ENCODE measurements at places on chromosomes 11 and 22.
A peak's percentile ranks its signal among the peaks of the same experiment; 100 is the strongest.

- ATAC-seq = peak; percentile 26
Measured at GRCh38 chr22:17085277-17086181, 729 bp downstream of the IL17RA start.

DNA sequence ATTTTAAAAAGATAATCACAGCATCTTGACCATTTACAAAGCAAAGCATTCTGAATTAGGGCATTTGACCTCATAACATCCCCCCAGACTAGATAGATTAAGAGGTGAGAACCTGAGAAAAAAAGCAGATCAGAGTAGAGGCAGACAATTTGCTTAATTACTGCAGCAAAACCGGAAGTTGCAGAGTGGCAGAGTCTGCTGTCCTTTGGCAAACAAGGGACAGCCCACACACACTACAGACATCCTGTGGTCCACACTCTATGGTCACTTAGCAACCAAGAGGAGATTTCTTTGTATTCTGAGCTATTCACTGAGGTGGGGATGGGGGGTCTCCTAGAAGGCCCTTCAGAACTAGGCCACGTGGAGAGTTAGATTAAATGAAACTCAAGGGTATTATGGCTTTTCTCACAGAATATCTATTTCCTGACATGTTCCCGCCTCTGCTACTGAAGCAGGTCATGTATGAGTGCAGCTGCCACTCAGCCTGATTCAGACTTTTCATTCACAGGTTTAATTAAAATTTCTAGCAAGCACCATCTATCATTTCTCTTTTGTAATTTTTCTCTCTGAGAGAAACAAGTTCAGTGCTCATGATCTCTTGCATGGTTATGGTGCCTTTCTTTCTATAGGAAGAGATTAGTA, 48.5 kb downstream of the SVIP start:
- peak; percentile 38 for ATAC-seq

- ATAC-seq = no peak
Measured at GRCh38 chr11:6637871-6638270, 17.7 kb downstream of the DCHS1 start.

- ATAC-seq = no peak
Measured at GRCh38 chr11:121274332-121274991, 18.1 kb upstream of the SC5D start.

DNA sequence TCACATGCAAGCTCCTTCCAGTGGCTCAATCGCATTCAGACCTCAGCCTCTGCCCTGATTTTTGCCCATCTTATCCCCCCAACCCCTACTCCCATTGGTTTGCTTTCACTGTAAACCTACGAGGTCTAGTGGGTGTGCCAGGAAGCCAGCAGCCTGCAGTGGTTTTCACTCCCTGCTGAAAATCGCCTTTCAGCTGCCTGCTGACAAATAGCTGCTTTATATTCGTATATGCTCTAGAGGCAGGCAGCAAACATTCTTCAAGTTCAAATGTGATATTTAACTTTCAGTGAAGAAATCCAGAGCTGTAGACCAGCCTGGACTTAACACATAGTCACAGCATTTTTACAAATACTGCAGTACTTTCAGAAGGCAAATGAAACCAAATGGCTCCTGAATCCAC, 92.8 kb upstream of the APOA1 start:
- peak; percentile 28 for ATAC-seq

DNA sequence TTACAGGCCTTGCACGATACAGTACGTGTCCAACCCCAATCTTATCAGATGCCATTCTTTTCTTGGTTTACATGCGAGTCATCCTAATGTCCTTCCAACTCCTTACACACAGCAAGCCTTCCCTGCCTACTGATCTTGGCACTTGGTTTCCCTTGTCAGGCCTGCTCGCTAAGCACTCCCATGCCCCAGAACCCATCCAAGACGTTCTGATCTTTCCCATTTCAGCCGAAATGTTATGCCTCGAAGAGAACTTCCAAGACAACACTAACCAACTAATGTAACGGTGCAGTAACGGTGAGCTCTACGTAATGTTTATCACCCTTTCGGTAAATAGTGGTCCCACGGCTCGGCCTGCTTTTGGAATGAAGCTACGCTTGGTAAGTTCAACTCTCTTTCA, 521 bp downstream of the PES1 start:
- no peak for ATAC-seq

GRCh38 chr11:27205779-27206570, 157.0 kb downstream of the CCDC34 start:
- no peak for ATAC-seq

GRCh38 chr22:50267591-50268390, 2.4 kb downstream of the MAPK11 start:
- no peak for ATAC-seq

GRCh38 chr22:27597703-27598444, 203.7 kb downstream of the MN1 start:
- ATAC-seq = no peak

DNA sequence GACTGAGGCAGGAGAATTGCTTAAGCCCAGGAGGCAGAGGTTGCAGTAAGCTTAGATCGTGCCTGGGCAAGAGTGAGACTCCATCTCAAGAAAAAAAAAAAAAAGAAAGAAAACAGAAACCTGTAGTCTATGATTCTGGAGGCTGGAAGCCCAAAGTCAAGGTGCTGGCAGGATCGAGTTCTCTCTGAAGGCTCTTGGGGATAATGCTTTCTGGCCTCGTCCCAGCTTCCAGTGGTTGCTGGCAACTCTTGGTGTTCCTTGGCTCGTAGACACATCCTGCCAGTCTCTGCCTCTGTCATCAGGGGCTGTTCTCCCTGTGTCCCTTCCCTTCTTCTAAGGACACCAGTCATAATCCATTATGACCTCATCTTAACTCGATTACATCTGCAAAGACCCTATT, 16.8 kb upstream of the CCDC86 start:
- no peak for ATAC-seq

Data from activated T-helper 17 cell treated with anti-CD3 and anti-CD28 coated beads, Interleukin-2, amount 50 U/mL, for 72 hours (primary cell).